Sciatic nerve (tissue), 2 donors: ENCODE measurements at places on chromosomes 7 and 10.
A peak's percentile ranks its signal among the peaks of the same experiment; 100 is the strongest.

DNA sequence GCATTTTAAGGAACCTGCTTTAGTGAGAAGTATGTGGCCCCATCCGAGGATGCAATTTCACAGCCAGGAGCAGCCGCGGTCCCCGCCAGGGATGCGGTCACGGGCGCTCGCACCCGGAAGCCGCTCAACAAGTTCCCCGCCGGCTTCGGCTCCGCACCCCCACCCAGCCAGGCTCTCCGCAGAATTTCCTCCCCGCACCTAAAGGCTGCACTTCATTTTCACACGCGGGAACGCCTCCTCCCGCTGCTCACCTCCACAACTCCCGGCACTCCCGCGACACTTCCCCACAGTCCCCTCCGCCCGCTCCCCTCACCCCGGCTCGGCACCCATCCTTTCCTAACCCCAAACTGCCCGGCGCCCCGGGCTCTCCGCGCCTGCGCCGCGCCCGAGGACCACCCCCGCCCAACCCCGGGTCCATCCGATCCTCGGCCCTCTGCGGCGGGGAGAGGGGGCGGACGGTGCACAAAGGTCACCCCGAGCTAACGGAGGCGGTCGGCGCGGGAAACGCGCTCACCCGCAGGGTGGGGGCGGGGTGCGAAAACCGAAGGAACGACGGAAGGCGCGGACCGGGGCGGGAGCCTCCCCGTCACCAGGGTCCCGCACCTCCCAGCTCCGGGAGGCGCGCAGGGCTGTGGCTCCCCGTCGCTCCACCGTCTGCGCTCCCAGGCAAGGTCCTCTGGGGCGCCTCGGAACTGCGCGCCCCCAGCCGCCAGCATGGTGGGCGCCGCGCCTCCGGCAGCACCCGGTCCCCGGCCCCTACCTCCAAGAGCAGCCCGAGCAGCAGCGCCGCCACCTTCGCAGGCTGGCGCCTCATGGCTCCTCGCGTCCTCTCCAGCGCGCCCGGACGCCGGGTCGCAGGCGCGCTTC lies 558 bp downstream of the VOPP1 start:
- peak; percentile 73 for DNase-seq

DNA sequence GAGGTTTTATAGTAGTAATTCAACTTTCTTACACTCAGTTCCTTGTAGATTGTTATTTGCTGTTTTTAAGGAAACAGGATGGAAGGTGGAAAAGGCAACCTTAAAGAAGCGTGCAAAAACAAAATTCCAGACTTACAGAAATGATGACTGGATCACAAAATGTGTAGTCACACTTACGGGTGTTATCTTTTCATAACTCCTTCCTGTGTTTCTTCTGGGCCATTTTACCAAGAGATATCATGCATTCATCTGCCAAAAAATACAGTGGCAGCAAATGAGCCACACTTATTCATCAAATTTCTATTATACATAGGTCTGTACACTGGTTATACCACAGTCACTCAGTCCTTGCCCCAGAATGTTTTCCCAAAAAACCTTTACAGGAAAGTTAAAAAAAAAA lies 94.3 kb upstream of the IL6 start:
- DNase-seq, result no peak

DNA sequence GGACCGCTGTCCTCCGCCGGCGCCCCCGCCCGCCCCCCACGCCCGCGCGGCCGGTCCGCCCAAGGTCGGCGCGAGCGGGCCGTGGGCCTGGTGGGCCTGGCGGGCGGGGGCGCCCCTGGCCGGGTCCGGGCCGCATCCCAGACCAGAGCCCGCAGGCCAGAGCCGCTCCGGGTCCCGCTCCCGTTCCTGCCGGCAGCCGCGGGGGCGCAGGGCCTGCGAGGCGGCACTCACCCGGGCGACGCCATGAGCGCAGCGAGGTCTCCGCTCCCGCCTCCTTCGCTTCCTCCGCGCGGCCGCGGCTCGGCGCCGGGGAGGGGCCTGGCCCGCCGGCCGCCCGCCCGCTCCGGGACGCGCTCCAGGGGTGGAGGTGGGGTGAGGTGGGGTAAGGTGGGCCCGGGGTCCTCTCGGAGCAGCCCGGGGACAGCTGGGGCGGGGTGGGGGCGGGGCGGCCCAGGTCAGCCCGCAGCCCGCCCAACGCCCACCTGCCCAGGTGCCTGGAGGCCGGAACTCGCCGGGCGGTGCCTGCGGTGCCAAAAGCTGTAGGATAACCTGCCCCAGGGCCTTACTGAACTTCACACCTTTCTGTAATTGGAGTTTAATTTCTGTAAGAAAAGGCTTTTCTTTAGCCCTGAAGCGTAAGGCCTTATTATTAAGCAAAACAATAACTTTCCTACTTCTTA lies at the start of gene URGCP:
TSS of gene URGCP (minus strand) at position 266 of the 680 bp plus-strand sequence. CDS start at position 245, 21 bp downstream.
- DNase-seq, result peak; percentile 76

- no peak for DNase-seq
Observed at GRCh38 chr10:11866199-11866925, 43.2 kb downstream of the PROSER2 start.

GRCh38 chr10:14384116-14384730 lies 53.5 kb upstream of the FRMD4A start:
- DNase-seq, result no peak

GRCh38 chr7:140315498-140316164 lies 82.7 kb downstream of the SLC37A3 start:
- no peak for DNase-seq

GRCh38 chr7:20444030-20444800 lies 113.5 kb downstream of the ITGB8 start:
- DNase-seq, result no peak

DNA sequence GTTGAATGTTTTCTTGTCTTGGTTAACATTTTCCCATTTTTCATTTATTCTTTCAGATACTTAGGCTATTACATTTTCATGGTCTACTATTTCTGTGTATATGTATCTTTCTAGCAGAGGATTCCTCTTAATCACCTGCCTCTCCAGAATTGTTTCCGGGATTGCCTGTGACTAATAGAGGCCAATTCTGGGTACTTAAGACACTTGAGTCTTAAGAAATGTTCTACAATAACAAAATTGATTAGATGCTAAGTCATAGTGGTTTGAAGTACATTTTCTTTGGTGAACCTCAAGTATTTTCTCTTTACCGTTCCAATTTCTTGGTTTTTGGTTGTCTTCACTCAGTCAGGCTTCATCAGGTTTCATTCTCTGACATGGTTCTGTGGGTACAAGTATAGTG lies 26.4 kb downstream of the BBS9 start:
- DNase-seq, result no peak

DNA sequence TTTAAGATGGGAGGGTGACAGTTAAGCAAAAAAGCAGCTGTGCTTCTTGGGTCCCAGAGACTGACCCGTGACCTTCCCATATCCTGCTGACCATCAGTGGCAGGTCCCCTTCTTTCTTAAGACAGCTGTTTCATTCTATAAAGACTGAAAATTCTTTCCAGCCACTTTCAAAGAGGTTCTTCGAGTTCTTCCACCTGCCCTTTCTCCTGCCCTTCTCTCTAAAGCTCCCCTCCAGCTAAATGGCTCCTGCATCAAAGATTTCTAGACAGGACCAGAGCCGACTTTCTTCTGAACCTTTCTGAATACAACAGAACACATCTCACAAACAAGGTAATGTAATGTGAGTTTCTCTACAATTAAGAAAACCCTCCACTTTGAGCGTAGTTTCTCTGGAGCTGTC lies 180.8 kb downstream of the SFMBT2 start:
- DNase-seq, result no peak

- DNase-seq, result no peak
Observed at GRCh38 chr10:128017822-128018221, 108.4 kb downstream of the MKI67 start.

DNA sequence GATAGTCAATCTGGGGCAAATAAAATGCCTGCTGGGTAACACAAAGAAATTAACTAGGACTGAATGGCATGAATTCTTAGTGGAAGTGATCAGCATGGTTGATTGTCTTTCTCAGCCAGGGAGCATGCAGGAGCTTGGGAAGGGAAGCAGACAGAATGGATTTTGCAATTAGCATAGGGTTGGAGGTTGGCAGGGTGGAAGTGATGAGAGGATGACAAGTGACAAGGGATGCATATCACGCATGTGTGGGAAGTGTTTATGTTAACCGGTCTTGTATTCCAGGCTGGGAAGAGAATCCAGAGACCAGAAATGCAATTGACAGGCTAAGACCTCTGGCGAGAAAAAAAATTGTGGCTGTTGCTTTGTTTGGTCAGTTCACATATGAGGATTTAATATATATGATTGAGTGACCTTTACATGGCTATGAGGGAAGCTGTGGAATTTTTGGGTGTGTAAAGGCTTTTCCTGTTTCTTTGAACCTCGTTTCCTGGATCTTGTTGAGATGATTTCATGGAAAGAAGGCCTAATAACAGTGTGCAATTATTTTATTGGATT lies 8.3 kb downstream of the MDFIC start:
- DNase-seq, result no peak

DNA sequence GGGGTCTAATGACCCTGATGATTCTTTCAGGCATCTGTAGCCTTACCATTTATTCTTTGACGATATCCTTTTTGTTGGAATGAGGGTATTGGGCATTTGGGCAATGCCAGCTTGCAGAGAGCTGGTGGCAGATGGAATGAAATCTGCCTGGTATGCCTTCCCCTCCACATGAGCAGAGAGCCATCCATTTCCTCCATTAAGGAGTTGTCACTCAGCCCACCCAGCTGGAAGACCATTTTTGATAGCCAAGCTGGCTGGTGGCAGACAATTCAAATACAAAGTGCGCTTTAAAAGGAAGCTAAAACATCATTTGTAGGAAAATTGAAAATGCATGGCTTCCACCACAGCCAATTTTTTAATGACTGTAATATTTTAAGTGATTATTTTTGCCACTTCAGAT lies 240.1 kb upstream of the SLC26A5 start:
- no peak for DNase-seq

GRCh38 chr10:91344117-91344856 lies 65.9 kb upstream of the HECTD2 start:
- no peak for DNase-seq

- DNase-seq, result no peak
Observed at GRCh38 chr7:74572301-74572979, 85.1 kb upstream of the GTF2I start.

DNA sequence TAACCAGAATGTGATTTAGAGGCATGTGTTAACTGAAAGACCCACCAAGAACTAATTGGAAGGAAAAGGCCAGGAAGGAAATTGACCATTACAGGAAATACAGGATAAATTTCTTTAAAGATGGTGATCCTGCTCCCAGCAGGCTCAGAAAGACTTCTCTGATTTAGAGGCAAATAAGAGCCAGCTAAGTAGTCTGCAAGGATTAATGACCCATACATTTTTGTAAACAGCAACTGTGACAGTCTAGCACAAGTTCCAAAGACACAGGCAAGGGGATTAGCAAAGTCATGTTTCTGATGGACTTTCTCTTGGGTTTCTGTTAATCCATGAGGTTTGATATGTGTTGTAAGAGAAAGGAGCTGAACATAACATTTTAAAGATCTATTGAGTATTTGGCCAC lies 425.0 kb downstream of the HTR7 start:
- DNase-seq, result no peak

DNA sequence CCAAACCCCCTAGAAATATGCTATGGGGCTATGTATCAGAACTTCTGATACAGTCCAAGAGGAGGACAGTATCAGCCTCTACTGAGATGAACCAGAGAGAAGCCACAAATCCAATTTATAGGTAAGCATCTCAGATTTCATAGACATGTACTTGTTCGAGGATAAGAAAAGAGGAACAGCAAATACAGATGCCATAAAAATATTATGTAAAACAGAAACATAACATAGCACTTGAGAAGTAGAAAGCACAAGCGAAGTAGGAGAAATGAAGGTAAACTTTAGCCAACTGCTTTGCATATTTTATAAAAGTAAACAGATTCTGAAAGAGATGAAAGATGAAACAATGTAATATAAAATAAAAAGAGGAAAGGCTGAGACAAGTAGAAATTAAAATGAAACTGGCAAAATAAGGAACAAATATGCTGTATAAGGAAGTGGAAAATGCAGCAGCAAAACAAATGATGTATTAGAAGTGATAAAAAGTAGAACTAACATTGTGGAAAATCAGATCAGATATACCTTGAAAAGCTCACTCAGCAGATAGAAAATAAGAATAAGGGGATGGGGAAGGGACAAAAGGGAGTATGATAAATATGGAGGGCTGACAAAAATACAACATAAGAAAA lies 135.1 kb downstream of the SKAP2 start:
- no peak for DNase-seq

DNA sequence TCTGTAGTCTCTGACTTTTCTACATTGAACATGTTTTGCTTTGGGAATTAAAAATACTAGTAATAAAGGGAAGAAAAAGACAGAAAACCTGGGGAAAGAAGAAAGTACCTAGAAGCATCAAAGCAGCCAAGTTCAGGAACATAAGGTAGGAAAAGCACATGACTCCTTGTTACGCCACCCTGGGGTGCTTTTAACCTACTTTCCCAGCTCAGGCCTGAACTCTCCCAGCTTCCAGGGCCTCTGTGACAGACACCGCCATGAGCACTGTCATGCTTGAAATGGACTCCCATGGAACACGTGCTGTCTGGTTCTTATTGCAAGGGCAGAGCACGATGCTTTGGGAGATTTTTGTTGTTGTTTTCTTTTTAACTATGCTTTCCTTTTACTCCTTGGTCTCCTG lies 11.4 kb downstream of the ACTR1A start:
- no peak for DNase-seq

DNA sequence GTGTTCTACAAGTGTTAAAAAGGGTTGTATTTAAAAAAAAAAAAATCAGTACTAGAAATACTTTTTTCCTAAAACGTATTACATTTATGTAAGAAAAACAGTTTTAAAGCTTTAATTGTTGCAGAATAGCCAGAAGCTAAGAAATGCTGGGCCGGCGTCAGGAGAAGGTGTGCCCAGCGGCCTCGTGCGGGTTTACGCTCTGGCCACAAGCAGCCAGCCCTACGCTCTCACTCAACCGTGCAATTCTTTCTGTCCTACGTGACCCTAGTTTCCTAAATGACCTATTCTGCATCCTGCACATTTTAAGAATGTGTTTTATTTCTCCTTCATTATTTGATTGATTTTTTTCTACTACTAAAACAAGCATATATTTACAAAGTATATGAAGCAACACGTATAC lies 279.7 kb upstream of the KLF14 start:
- DNase-seq, result no peak

GRCh38 chr10:22435650-22436049 lies 90.4 kb downstream of the SPAG6 start:
- no peak for DNase-seq

GRCh38 chr10:29966269-29966668 lies 93.1 kb downstream of the JCAD start:
- DNase-seq, result no peak
